ENCODE measurements at places on chromosomes 12 and 14.

- DNase-seq: no peak
Observed at GRCh38 chr14:62939970-62940369, 105.3 kb downstream of the KCNH5 start.

DNA sequence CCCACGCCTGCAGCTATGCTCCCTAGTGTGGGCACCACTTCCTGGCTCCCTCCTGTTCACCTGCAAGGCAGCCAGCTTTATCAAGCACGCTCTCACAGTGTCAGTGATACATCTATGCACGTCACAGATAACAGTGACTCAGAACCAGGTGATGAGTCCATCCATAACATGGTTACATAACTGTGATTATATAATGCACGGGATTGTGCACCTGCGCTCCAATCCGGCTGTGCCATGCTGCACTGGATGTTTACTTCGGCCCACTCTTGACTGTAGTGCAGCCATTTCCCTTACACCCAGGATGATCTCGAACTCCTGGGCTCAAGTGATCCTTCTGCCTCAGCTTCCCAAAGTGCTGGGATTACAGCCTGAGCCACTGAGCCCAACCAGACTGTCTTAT lies 38.4 kb upstream of the CEP83 start:
- no peak for DNase-seq

DNA sequence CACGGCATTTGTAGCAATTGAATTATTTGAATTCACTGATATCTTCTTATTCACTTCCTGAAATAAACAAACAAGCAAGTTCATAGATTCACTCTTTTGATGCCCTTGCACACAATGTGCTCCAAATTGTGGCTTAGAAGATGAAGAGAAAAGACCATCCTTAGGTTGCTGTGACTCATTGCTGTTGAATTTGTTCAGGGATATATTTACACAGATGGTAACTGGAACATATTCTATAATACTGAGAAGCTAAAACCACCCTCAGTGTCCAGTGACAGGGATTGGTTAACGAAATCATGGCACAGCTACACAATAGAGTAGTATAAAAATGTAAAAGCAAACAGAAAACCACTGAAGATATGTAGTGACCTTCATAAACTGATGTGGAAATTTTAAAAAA lies 3.1 kb downstream of the PRB4 start:
- no peak for DNase-seq

- DNase-seq: no peak
Observed at GRCh38 chr14:102507081-102507856, 2.3 kb downstream of the ANKRD9 start.

- no peak for DNase-seq
Observed at GRCh38 chr12:52356762-52357580, 10.3 kb downstream of the KRT85 start.

DNA sequence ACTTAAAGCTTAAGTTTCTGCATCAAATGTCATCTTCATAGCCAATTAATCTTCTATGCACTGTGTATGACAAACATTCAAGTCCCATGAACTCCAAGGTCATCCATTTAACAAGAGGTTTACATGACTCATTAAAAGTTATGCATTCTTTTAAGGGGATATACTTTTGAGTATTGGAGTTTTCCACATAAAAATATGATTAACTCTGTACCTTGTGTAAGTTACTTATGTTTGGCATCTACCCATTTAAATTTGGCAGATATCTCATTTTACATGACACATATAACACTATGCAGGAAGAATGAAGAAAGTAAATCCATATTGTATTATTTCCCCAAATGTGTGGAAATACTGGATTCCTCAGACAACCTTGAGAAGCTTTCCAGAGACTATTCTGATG lies 240.2 kb downstream of the PAX9 start:
- DNase-seq: no peak

DNA sequence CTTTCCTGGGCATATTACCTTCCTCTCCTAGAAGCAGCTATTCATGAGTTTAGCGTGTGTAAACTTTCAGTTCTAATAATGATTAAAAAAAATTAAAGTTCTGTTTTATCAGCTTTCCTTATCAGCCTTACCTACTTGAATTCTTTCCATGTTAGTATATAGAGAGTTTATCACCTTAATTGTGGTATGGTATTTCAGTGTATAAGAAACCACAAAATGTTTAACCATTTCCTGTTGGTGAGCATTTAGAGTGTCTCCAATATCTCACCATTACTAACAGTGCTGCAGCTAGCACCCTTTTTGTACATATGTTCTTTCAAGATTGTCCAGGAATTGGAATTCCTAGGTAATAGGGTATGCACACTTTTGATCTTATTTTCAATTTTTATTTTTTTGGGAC lies 89.5 kb downstream of the FBXO33 start:
- DNase-seq: no peak

- DNase-seq: no peak
Observed at GRCh38 chr12:116595186-116595585, 36.0 kb downstream of the MAP1LC3B2 start.

Data from activated CD4-positive, alpha-beta T cell treated with anti-CD3 and anti-CD28 coated beads for 24 hours (primary cell).